ENCODE measurements at places on chromosomes 4 and X. TPM values are rescaled to one million over a fixed set of nuclear protein-coding genes. Genes with fewer than 3 reads are reported as not detected.

SLC9B2 gene
- total RNA-seq = 2.3 TPM

NKX3-2 gene
- not detected for total RNA-seq

SH3D19 gene
- 121 TPM for total RNA-seq

DMP1 gene
- not detected for total RNA-seq

PRICKLE3 gene
- total RNA-seq = 9.7 TPM

PACRGL gene
- total RNA-seq = 9.8 TPM

CDKL2 gene
- 0.11 TPM for total RNA-seq

PDCL2 gene
- total RNA-seq = not detected

GYPE gene
- total RNA-seq = 0.16 TPM

HTN1 gene
- total RNA-seq = not detected

SFRP2 gene
- 0.14 TPM for total RNA-seq

GRCh38 chr4:879729-880077 lies 52.4 kb downstream of the GAK start:
- no peak for DNase-seq

GRCh38 chr4:120304801-120305200 lies 238.2 kb upstream of the MAD2L1 start:
- DNase-seq = no peak

- no peak for DNase-seq
Measured at GRCh38 chr4:43763029-43763610, 685.5 kb downstream of the KCTD8 start.

DNA sequence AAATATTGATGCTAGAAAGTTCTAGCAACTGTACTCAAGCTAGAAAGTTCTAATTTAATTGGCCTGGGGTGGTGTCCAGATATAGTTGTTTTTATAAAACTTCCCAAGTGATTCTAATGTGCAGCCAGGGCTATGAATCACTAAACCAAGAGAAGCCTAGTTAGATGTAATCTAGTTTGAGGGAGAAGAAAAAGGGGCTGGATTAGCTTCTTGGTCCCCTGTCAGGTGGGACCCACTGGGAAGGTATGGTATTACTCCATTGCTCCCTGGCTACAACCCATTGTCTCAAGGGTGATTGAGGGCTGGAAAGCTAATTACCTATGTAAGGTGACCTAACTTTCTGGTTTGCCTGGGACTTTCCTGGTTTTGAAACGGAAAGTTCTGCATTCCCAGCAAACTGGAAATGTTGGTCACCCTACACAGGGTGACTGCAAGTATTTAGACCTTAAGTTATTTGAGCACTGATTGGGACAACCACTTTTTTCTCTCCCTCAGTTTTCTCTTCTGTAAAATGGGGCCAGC lies 23.9 kb upstream of the MSN start:
- no peak for DNase-seq

DNA sequence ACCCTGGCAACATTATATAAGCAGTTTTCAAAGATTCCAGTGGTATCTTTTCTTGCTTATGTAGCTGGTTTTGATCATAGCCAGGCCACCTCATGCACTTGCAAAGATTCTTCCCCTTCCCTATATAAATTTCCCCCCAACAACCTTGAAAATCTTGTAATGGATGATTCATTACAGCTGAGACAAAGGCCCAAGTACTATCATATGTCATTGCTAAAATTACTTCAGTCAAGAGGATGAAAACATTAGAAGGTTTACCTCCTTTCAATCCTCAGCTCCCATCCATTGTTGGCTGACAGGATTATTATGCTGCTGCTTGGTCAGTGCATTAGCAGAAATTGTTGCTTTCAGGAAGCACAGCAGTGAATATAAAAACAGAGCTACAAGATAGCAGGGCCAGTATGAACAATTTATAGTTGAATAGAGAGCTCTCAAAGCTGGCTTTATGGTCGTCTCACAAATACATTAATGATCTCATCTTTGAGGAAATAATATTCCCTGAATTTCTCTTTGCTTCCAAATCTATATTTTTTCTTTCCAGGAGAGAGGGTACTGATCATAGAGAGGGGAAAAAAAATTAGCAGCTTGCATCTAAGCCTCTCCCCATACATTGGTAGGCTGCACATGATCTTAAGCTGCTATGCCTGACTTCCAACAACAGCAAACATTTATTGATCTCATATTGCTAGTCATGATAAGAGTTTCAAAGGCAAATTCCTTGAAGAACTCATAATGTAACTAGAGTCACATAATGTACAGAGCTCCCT lies 7.7 kb upstream of the ARHGEF38 start:
- DNase-seq = no peak

- DNase-seq = no peak
Measured at GRCh38 chr4:138344054-138344453, 101.9 kb upstream of the SLC7A11 start.

DNA sequence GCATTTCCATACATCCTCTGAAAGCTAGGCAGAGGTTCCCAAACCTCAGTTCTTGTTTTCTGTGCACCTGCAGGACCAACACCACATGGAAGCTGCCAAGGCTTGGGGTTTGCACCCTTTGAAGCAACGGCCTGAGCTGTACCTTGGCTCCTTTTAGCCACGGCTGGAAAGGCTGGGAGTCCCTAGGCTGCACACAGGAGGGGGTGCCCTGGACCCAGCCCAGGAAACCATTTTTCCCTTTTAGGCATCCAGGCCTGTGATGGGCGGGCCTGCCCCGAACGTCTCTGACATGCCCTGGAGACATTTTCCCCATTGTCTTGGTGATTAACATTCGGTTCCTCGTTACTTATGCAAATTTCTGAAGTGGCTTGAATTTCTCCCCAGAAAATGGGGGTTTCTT lies 17.4 kb upstream of the PCSK1N start:
- no peak for DNase-seq

DNA sequence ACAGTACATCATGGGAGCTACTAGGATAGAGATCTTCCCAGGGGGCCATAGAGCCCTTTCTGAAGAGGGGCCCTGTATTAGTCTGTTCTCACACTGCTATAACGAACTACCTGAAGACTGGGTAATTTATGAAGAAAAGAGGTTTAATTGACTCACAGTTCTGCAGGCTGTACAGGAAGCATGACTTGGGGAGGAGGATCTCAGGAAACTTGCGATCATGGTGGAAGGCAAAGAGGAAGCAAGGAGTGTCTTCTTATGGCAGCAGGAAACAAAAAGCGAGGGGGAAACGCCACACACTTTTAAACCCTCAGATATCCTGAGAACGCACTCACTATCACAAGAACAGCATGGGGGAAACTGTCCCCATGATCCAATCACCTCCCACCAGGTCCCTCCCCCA lies 4.2 kb upstream of the SLC9A6 start:
- no peak for DNase-seq

DNA sequence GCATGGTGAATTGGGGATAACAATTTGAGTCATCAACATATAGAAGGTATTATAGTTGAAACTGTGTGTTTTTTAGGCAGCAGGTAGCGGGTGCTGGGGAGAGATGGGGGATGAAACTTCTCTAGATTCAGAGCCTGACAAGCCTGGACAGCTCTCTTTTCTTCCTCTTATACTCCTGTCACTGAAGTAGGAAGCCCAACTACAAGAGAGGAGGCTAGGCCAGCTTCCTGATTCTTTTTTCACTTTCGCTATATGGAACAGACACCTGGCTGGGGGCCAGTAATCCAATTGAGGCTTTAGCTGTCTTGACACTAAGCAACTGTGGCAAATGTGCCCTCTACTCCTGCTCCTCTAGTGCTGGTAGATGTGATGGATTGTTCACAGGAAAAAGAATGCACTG lies 69.2 kb downstream of the PHKA1 start:
- DNase-seq = no peak

DNA sequence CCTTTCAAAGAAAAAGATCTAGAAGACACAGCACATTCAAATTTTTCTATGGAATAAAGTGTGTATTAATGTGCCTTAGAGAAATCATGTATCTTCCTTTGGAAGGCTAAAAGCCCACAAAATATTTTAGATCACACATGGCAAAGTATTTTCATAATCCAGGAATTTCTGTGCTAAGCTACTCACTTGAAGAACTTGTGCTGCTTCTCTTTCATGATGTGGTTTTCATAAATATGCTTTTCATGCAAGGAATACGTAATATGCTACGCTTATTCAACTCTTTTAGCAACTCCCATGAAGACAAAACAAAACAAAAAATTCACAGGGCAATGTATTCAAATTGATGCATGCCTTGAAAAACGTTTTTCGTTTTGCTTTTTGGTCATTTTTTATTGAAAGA lies 125.6 kb downstream of the ARHGAP24 start:
- DNase-seq = no peak

GRCh38 chr4:157804986-157805385 lies 367.8 kb downstream of the GASK1B start:
- no peak for DNase-seq

- DNase-seq = no peak
Measured at GRCh38 chr4:176844448-176844847, 51.7 kb upstream of the VEGFC start.

DNA sequence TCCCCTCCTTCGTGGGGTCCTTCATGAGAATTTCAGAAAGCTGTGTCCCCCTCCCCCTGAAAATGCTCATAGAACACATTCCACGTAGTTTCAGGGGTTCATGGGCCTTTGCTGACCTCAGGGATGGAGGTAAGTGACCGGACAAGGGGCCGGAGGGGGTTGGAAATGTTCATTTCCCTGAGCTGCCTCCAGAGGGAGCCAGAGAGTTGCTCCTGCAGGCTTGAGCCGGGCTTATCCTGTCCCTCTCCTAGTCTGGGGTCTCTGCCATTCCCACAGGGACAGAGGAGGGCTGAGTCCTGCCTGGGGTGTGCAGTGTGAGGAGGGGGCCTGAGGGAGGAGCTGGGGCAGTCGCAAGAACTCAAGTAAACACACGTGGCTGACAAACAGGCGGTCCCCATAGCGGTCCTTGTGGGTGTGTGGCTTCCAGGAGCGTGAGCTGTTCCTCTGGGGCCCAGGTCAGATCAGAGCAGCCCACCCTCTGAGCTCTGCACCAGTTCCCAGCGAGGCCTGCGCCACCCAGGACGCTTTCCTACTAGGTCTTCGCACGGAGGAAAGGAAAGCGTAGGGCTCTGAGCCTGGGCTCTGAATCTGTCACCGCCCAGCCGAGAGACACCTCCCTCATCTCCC lies 62.5 kb downstream of the WFS1 start:
- no peak for DNase-seq

DNA sequence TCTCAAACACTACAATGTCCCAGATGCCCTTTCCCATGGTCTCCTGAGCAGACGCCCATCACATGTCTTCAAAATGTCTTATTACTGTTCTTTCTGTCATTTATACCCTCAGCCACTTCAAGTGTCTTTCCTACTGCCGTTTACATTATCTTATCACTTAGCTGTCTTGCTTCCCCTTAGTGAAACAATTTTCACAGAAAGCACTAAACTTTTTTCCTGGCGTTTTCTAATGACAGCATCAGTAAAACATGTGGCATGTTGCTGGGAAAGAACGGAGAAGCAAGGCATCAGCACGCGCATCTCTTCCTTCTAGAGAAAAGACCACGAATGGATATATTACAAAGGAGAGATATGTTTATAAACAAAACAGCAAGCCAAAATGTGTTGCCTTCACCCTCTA lies 189.7 kb upstream of the SLIT2 start:
- DNase-seq = no peak

GRCh38 chrX:150581093-150581775 lies 12.8 kb downstream of the MTM1 start:
- DNase-seq = no peak

- DNase-seq = no peak
Measured at GRCh38 chrX:85993539-85994197, 53.7 kb downstream of the CHM start.

DNA sequence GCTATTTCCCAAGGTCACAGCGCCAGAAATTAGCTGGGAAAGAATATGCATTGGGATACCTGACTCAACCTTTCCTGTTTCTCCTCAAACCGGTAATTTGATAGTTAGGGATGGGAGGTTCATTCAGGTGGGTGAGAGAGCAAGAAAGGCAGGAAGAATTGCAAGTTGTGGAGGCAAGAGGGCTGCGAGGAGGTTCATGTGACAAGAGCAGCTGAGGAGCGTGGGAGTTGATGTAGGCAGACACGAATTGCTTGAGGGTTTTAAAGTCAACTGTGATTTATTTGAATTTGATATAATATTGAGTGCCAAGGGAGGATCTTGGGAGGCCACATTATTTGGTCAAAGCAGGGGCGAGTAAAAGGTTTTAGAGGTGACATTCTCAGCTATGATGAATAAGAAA lies 329.0 kb downstream of the STIM2 start:
- DNase-seq = no peak

GRCh38 chr4:112448306-112449132 lies 67.5 kb downstream of the NEUROG2 start:
- no peak for DNase-seq

GRCh38 chr4:147958489-147959065 lies 226.7 kb downstream of the ARHGAP10 start:
- no peak for DNase-seq

DNA sequence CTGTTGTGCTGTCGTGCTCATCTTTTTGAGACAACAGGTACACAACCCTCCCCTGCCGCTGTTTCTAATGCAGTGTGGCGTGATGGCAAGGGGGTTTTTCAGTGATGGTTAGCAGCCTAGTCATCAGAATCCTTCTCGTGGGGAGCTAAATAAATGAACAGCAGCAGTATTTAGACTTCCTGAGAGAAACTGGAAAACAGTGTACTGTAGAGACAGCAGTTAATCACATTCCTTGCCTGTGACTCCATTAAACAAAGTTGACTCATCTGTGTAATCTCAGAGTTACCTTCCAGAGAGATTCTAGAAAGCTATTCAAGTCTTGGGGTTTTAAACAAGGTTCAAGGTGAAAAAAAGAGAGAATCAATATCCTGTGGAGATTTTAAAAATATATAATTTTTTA lies 1753.2 kb upstream of the PCDH7 start:
- no peak for DNase-seq

Measured in left ventricle myocardium inferior (tissue), 1 donor.